ENCODE measurements at places on chromosomes 5 and 9. TPM values are rescaled to one million over a fixed set of nuclear protein-coding genes. Genes with fewer than 3 reads are reported as not detected.

TAF11L10 gene
- not detected for total RNA-seq

SMIM32 gene
- total RNA-seq: not detected

ZNF782 gene
- 1.5 TPM for total RNA-seq

ADAMTS16 gene
- 1.1 TPM for total RNA-seq

AQP7 gene
- 0.35 TPM for total RNA-seq

Data from A549 treated with RU486 at 1 μM for 4 hours (cell line).